ENCODE measurements at places on chromosomes 11 and 22.

DNA sequence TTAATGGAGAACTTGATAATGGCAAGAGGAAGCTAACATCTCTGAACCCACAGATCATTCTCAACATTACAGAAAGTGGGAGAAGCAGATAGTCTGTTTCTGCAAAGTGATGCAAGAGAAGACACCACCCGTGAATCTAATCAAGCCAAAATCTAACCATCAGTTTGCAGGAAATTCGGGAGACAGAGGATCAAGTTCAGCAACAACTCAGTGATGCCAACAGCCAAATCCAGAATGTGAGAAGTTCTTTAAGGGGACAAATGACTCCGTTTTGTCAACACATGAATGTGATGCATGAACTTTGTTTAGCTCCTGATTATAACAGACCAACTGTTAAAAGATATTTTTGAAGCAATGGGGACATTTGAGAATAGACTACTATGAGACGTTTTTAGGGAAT, 95.2 kb upstream of the LDLRAD3 start:
- DNase-seq, result no peak

GRCh38 chr22:18997925-18998315, 61.8 kb upstream of the PRODH start:
- no peak for DNase-seq

GRCh38 chr11:64447831-64448598, 89.1 kb downstream of the RPS6KA4 start:
- DNase-seq, result peak; percentile 46

DNA sequence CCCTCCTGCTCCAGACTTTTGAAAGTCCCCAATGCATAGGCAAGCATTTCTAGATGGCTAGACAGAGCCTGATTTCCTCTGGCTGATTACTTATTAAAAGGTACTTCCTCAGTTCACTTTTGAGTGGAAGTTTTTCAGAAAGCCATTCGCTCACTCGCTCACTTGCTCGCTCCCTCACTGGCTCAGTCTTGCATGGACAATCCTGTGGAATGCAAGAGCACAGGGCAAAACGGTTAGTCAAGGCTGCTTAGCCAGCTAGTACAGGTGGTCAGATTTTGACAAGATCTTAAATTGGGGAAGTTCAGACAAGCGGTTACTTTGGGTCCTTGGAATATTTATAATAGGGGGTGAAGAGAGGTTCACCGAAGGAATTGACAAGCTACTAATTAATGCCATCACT, 101.0 kb downstream of the ARL14EP start:
- DNase-seq, result no peak

- DNase-seq, result no peak
These were observed 27.5 kb downstream of the FBXO7 start for GRCh38 chr22:32501836-32502752.

GRCh38 chr22:45008186-45008681, 1.6 kb downstream of the PHF21B start:
- DNase-seq, result peak; percentile 11

- no peak for DNase-seq
These were observed 73.3 kb downstream of the TRMU start for GRCh38 chr22:46408568-46409506.

- no peak for DNase-seq
These were observed 60.6 kb upstream of the ARHGAP20 start for GRCh38 chr11:110772863-110773262.

DNA sequence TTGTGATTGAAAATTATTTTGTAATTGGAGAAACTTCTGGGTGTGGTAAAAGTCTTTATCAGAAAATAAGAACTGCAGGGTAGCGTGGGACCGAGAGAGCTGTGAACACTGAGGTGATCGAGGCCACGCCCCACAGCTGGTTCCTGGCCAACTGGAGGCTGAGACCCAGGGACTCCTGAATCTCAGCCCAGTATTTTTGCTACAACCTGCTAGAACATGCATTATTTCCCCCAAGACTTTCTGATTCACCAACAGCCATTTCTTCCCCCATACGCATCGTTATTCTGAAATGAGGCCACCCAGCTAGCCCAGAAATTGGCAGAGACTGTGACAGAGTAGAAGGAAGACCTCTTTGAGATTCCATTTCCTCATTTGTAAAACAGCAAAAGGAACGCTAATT, 3.4 kb upstream of the FGF19 start:
- peak; percentile 28 for DNase-seq

DNA sequence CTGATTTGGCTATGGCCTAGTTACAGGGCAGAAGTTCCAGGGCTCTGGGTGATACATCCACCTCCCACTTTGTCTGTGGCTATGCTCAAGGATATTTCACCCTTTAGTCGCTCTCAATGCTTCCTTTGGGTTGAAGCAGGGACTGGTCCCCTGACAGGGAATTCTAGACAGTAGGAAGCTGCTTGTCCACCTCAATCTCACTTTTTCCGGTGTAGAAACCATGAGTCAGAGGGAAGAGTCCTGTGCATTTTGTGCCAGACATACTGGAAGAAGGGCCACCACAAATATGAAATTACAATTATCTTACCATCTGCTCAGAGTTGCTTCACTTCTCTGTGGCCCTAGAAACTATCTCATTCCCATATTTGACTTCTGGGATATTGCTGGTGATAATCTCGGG, 413.7 kb upstream of the FAT3 start:
- DNase-seq, result no peak

DNA sequence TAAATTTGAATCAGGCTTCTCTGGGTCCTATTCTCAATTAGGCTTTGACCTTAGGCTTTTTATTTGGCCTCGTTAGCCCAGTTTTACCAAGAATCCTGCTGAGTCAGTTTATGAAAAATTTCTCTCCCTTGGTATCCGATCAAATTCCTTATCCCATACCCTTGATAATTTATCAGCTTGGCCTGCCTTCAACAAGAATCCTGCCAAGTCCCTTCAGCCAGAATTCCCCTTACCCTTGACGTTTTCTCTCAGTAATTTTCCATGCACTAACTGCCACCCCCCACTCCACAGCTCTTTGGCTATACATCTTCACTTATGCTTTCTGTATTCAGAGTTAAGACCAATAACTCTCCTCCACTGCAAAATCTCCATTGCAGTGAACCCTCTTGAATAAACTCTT, 811.0 kb upstream of the CCDC90B start:
- DNase-seq, result no peak
